Spleen (tissue), 13 donors: ENCODE measurements at places on chromosomes 1 and 21.

DNA sequence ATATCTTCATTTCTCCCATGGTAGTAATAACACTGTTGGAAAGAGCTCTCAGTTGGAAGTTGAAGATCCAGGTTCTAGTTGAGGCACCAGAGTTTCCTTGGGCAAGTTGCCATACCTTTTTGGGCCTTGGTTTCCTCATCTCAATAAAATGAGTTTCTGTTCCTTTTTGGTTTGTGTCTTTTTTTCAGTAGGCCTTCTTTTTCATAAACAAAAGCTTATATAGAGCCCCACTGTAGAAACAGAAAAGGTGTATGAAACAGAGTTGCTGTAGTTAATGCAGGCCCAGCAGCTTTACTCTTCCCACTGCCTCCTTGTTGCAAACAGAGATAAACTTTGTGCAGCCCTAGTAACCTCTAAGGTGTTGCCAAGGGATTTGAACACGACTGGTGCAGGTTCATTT is 41.7 kb downstream of the WNT4 start:
- no peak for DNase-seq

GRCh38 chr1:15197591-15198447 is 44.3 kb downstream of the TMEM51 start:
- DNase-seq, result no peak

- no peak for DNase-seq
Observed at GRCh38 chr1:8111560-8111959, 85.5 kb upstream of the ERRFI1 start.

- DNase-seq, result peak; percentile 30
Observed at GRCh38 chr21:42644223-42645208, 8.9 kb upstream of the PDE9A start.

DNA sequence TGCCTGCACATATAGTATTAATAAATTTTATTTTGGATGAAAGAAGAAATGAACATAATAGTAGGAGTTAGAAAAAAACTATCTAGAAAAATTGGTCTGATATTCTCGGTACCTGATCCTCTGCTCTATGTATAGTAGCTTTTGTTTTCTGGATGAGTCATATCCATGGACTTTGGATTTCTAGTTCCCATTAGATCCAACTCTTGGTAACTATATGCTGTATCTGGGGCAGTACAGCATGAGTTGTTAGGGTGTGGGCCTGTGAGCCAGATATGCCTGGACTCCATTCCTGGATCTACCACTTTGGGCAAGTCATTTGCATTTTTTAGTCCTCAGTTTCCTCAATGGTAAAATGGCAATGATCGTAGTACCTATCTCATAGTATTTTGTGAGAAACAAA is 372.2 kb upstream of the PKN2 start:
- DNase-seq, result no peak

DNA sequence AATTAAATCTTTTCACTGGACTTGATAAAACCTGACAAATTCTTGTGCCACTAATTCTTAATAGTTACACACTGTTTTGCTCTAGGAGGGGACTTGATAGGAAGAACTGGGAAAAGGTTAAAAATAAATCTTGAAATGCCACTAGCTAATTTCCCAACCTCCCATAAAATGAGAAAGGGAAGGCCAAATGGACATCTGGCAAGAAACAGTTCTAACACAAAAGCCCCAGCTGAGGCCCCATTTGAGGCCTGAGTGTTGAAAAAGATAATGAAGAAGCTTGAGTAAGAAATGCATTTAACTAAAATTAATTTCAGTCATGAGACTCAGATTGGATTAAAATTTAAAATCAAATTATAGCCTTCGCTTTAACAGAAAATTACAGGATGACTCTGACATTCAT is 11.2 kb upstream of the RAP1GAP start:
- no peak for DNase-seq

GRCh38 chr1:76503100-76503499 is 364.2 kb upstream of the ST6GALNAC5 start:
- DNase-seq, result no peak

DNA sequence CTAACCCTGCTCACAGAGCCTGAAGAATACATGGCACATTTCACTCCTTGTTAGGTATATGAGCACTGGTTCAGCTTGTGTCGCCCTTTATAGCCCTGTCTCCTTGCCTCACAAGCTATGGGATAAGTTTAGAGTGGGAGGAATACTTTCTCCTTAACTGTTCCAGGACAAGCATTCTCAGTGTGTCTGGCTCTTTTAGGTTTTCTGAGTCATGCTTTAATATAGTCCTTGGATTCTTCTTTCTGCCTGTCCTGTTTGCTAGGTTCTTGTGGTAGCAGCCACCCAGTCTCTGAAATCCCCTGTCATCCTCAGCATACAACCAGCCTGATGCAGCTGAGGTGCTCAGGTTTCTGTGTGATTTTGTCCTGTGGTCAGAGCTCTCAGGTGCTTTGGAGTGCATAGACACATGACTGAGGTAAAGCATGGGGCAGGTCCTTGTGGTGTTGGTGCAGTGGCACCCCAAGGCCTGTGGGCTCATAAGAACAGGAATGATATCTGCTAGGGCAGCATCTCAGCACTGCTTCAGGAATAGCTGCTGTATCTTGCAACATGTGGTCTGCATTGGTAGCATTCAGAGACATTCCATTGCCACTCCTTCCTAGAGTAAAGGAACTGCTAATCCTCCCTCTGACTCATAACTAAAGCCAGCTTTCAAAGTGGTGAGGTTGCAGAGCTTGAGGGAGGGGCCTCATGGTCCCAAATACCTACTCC is 14.2 kb upstream of the CASQ2 start:
- no peak for DNase-seq

- DNase-seq, result no peak
Observed at GRCh38 chr1:204003536-204003935, 69.4 kb upstream of the SOX13 start.

GRCh38 chr1:16117936-16118335 is 37.9 kb downstream of the EPHA2 start:
- no peak for DNase-seq

GRCh38 chr1:203273206-203273868 is 32.0 kb upstream of the BTG2 start:
- DNase-seq, result peak; percentile 98

DNA sequence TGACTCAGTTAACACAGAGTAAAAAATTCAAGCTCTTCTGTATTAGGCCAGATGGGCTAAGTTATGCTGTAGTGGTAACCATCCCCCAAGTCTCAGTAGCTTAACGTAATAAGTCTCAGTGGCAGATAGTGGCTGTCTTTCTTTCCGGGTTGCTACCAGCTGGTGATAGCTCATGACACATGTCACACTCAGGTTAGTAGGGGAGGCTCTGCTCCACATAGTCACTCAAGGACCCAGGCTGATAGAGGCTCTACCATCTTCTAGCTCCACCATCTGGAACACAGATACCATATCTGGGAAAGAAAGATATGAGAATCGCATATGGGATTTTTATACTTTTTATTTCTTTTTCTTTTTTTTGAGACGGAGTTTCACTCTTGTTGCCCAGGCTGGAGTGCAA is 16.2 kb upstream of the MEF2D start:
- DNase-seq, result no peak

GRCh38 chr1:75245239-75245638 is 111.1 kb downstream of the LHX8 start:
- no peak for DNase-seq

- no peak for DNase-seq
Observed at GRCh38 chr1:234303231-234303630, 70.0 kb upstream of the COA6 start.

DNA sequence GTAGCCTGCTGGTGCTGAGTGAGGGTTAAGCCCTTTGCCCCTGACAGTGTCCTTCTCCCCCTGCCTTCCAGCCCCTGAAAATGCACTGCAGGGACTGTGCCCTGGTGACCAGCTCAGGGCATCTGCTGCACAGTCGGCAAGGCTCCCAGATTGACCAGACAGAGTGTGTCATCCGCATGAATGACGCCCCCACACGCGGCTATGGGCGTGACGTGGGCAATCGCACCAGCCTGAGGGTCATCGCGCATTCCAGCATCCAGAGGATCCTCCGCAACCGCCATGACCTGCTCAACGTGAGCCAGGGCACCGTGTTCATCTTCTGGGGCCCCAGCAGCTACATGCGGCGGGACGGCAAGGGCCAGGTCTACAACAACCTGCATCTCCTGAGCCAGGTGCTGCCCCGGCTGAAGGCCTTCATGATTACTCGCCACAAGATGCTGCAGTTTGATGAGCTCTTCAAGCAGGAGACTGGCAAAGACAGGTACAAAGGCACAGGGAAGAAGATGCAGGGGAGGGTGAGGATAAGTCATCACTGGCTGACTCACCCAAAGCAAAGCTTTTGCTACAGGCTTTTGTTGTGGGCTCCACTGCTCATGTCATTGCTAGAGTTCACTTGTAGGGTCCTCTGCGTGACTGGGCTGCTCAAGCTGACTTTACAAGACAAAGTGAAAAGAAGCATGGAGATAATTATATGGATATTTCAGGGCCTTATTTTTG is 174.9 kb downstream of the PIGK start:
- DNase-seq, result no peak

- peak; percentile 88 for DNase-seq
Observed at GRCh38 chr21:42818328-42818749, 61.0 kb downstream of the WDR4 start.

DNA sequence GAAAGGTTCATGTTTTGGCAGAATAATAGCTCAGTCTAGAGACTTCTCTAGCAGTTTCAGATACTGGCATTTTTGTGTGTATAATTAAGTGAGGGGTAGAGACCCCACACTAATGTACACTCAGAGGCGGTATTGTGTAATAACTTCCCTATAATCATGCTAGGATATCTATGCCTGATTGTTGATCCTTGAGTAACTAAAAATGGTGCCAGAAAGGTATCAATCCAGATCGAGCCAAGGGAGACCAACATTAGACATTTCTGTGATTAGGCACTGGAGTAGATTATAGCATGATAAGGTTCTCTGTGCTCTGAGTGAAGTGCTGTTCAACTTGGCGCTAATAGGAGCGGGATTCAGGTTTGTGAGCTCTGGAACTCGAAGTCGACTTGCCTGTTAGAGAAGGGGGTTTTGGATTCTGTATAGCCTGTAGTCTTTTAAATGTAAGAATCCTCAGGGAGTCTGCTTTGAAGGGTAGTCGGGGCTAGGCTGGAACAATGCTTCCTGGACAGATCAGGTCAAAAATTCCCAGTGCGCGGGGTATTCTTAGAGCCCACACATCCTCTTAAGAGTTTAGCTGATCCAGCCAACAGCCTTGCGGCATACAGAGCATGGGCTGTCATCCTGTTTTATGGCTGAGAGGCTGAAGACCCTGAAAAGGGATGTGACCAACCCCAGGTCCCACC is 24.2 kb downstream of the MAN1C1 start:
- DNase-seq, result no peak

DNA sequence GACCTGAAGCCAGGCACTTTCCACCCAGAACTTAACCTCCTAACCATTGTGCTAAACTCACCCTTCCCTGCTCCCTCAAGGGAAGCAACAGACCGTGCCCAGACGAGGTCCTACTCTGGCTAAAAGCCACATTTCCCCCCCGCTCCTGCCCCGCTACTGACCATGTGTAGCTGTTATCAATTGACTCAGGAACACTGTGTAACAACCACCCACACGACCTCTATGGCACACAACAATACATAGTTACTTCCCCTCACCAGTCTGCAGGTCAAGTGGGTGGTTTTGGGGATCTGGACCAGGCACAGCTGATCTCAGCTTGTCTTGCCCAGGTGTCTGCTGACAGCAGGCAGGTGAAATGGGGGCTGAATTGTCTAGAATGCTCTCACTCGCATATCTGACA is 40.1 kb downstream of the CAMK2N1 start:
- DNase-seq, result no peak

DNA sequence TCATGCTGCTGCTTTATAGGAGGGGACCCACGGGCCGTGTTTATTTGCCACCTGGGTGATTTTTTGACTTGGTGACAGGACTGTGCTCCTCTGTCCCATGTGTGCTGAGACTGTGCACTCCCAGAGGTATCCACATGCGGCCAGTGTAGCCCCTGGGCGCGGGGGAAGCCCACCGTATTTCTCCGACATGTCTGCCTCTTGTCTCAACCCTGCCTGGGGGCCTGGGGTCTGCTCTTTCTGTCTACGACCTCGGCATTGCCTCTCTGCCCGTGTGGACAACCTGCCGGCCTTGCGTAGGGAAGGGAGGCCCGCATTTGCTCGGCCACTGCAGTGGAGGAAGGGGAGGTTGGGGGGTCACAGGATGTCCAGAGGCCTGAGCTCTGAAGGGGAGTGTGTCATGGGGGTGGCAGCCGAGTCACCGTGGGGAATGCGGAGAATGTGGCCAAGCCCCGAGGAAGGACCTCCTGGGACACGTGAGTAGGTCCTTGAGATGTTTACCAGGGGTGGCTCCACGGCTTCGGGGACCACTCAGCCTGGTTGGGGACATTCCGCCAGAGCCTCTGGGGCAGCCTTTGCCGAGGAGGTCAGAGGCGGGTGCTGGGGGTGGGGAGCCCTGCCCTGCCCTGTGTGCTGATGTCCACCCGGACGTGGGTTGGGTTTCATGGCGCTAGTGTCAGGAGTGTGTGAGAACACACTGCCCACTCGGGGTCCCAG is 11.0 kb downstream of the PRKCZ start:
- no peak for DNase-seq

- DNase-seq, result no peak
Observed at GRCh38 chr1:232951605-232952004, 1.2 kb downstream of the NTPCR start.

DNA sequence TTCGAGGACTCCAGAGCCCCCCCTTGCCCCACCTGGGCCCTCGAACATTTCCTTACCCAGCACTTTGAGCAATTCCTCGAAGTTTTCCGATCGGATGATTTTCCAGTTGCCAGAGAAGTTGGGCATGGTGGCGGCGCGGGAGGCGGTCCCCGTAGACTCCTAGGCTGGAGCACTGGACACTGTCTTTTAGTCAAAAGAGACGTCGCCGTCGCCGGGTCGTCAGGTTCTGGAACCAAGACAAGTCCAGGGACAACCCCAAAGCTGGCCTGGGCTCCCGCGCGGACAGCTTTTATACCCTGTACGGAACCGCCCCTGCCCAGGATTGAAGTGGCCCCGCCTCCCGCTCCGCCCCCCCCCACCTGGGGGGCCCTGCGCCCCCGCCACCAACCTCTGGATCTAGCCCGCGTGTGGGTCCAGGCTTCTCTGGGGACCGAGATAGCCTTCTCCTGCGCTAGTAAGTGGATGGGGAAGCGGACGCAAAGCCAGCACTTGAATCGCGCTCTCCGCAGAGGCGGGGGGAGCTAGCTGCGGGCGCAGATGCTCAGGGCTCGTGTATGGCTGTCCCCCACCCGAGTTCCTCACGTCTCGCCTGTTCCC is at the start of gene CRABP2:
TSS of gene CRABP2 (minus strand) at position 263 of the 597 bp plus-strand sequence. CDS start at position 126, 137 bp downstream.
- peak; percentile 78 for DNase-seq

- no peak for DNase-seq
Observed at GRCh38 chr1:76006234-76006633, 68.3 kb upstream of the ST6GALNAC3 start.

GRCh38 chr1:114462341-114462740 is 48.7 kb downstream of the TRIM33 start:
- DNase-seq, result no peak
